ENCODE measurements at places on chromosomes 4 and X.
A peak's percentile ranks its signal among the peaks of the same experiment; 100 is the strongest.

GRCh38 chrX:68175562-68175961 lies 257.7 kb downstream of the OPHN1 start:
- no peak for DNase-seq

GRCh38 chr4:45317276-45317675 lies 590.9 kb upstream of the GNPDA2 start:
- no peak for DNase-seq

DNA sequence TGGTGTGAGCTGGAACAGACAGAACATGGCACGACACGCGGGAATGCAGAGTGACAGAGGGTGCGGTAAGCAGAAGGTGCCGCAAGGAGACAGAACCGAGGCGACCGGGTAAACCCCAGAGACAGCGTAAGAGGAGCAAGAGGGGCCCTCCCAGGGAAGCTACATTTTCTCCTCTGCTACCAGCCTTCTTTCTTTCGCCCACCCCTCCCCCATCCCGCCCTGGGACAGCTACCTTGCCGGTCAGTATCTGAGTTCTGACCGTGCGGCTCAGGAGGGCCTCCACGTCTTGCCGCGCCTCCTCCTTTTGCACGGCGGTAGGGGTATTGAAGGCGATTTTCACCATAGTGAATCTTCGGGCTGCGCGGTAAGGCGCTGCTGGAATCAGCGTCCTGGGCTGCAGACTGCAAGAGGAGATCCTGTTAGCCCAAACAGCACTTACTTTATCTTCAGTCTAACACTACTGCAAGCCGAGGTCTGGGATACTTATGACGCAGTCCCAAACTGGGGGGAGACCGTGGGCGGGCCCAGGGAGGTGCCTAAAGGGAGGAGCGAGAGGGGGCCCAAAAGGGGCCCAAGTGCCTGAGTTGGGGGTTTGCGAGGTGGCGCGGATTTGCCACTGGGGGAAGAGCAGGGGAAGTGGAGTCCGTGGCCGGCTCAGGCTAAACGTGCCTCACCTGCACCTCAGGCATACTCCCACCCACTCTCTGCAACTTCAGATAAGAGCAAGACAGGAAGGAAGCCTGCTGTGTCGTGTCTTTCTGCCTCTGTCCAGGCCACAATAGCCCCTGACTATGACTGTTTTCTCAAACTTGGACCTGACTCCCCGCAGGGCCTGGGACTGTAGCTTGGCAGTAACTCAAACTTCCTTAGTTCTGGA lies at the start of gene ITM2A:
Gene ITM2A, minus strand, starts transcription at position 462 of the 877 bp plus-strand sequence. Its CDS starts 119 bp downstream, at position 343.
- DNase-seq = peak; percentile 73

DNA sequence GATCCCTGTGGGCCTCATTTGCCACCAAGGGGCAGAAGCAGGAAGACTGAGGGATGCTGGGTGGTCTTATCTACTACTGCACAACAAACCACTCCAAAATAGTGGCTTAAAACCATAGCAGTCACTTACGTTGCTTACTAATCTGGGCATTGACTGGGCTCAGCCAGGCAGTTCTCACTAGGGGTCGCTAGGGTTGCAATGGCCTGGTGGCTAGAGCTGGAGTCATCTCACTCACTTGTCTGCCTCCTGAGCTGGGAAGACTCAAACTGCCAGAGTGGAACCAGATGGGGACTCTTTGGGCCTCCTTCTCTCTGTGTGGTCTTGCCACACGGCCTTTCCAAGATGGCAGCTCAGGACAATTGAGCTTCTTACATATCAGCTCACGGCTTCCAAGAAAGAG lies 216.3 kb upstream of the BCOR start:
- DNase-seq = no peak

GRCh38 chr4:766152-766515 lies 59.8 kb downstream of the CPLX1 start:
- no peak for DNase-seq

DNA sequence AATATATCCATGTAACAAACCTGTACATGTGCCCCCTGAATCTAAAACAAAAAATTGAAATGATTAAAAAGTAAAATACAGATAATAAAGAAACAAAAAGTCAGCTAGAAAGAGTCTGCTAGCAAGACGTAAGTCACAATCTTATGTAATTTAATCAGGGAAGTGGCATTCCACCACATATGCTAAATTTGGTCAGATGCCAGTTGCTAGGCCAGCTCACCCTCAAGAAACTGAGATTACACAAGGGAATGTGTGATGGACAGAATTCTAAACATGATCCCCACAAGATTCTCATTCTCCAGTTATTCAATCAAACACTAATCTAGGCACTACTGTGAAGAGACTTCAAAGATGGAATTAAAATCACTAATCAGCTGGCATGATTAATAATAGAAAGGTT lies 689.3 kb downstream of the CENPC start:
- DNase-seq = no peak

All from CD4-positive, alpha-beta T cell treated with Interleukin-1 beta for 1 hour (primary cell).